Left ventricle myocardium inferior (tissue), 1 donor: ENCODE measurements at places on chromosomes 7 and 10.

GRCh38 chr7:29606287-29606721 is 42.7 kb downstream of the PRR15 start:
- DNase-seq = no peak

DNA sequence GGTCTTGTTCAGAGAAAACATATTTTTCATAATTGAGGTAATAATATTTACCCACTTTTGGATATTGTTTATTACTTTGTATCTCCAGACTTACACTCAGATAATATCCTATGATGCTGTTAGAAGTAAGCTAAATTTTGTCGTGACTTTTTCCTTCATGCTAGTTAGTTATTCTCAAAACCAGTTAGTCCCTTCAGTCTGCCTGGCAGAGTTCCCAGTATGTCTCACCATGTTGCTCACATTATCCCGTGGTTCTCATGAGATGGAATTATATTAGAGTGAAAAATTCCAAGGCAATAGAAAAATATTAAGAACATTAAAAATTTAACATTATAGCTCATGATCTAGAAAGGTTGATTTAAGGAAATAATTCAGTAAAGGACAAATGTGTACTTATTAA is 81.5 kb upstream of the SMIM30 start:
- no peak for DNase-seq

GRCh38 chr10:117413928-117414618 is 38.8 kb upstream of the PDZD8 start:
- DNase-seq = no peak

DNA sequence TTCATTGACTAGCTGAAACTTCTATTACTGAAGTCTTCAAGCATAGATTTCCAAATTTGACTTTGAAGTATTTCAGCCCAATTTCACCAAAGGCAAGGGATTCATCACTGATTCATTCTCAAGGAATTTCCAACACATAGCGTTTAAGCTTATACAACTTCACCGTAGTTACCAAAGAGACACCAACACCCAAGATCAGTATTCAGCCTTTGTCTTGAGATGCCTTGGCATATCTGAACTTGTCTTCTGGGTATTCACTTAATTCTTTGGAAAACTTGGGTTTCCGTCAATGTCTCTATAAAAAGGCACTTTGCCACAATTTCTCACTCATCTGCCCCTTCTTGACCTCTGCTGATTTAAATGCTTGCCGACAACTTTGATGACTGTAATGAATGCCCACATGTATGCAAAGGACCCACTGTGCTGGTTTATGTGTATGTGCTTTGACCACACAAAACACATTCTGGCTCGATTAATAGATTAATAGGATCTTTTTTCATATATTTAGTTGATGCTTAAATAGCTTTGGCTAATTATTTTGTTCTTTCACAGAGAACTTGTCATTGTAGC is 49.6 kb downstream of the TES start:
- DNase-seq = no peak

DNA sequence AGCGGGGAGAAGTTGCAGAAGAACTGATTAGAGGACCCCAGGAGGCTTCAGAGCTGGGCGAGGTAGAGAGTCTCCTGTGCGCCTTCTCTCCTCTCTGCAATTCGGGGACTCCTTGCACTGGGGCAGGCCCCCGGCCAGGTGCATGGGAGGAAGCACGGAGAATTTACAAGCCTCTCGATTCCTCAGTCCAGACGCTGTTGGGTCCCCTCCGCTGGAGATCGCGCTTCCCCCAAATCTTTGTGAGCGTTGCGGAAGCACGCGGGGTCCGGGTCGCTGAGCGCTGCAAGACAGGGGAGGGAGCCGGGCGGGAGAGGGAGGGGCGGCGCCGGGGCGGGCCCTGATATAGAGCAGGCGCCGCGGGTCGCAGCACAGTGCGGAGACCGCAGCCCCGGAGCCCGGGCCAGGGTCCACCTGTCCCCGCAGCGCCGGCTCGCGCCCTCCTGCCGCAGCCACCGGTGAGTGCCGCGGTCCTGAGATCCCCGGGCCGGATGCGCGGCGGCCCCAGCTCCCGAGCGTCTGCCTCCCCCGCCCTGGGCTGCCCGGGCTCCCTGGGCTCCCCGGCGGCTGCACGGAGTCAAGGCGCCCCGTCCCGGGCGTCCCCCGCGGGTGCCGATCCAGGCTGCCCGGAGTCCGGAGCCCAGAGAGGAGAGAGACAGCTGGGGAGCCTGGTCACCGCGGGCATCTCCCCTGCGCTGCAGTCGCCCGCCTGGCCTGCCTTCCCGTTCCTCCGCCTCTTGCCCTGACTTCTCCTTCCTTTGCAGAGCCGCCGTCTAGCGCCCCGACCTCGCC is at the start of gene PLAU:
Gene PLAU (plus strand): TSS at position 369 of the 789 bp plus-strand sequence. CDS start 424 bp downstream, outside the sequence.
- DNase-seq = peak; percentile 60

DNA sequence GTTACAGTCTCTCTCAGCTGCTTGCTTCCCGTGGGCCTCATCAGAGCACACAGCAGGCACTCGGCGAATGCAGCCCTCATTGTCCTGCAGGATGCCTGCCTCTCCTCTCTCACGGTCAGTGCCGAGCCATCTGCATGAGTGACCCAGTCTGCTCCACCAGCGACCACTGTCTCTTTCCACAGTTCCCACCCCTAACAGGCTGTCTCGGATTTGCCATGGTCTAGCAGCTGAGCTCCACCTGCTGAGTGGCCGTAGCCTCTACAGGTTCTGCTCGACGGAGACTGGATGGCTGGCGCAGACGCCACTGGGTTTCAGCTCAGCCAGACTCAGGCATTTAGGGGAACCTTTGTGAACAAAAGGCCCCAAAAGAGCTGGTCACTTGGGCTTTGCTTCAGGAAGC is 209.4 kb upstream of the FOXK1 start:
- no peak for DNase-seq

- DNase-seq = no peak
Measured at GRCh38 chr7:117296066-117296465, 26.8 kb downstream of the WNT2 start.

DNA sequence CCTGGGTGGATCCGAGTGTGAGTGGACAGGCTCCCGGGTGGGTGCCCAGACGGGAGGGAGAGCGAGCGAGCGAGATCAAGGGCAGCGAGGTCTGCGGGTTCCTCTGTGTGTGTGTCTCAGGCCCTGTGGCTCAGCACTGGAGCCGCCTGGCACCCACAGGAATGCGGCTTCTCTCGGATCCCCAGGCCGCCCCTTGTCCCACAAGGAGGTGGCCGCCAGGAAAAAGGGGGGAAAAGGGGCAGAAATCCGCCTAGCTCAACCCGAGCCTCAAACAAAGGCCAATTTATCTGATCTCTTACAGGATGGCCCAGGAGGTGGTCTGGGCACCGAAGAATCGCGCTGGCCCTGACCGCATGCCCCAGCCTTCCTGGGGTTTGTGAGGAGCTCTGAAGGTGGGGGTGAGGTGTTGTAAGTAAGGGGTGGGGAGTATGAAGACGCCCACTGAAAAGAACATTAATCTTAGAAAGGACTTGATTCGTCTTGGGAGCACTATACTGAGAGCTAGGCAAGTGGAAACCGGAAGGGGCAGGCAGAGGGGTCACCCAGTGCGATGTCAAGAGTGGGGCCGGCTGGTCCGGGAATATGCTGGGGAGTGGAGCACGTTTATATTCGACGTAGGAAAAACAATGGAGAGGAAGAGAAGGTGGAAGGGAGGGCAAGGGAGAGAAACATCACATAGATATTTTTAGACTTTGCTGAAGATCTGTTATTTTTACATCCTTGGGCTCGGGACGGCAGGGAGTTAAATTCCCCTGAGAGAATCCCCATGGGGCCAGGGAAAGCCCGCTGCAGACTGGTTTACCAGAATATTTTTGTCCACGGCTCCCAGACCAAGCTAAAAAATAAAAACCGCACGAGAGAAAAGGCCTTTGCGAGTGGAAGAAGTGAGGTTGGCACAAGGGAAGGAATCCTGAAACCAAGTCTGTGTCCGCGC is 7.2 kb downstream of the DLX5 start:
- no peak for DNase-seq

DNA sequence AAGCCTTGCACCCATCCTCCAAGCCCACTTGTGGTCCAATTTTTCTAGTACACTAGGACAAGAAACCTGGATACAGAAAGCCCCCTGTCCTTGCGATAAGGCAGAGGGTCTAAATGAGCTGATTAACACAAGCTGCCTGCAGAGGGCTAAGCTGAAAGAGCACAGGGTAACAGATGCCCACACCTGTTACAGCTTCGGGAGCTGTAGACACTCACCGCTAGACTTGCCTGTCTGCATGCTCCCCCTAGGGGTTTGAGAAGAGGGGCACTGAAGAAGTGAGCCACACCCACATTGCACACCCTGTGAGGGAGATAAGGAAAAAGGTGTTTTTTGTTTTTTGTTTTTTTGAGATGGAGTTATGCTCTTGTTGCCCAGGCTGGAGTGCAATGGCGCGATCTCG is 386.5 kb upstream of the AUTS2 start:
- DNase-seq = no peak

- no peak for DNase-seq
Measured at GRCh38 chr10:72449941-72450441, 95.3 kb upstream of the DNAJB12 start.

GRCh38 chr7:158010961-158011693 is 576.5 kb downstream of the PTPRN2 start:
- DNase-seq = no peak
